ENCODE measurements at places on chromosomes 6 and 20. TPM values are rescaled to one million over a fixed set of nuclear protein-coding genes. Genes with fewer than 3 reads are reported as not detected.

GRCh38 chr6:121435444-121436069 is at the start of gene GJA1:
Gene GJA1 (plus strand): TSS chr6:121435646. CDS start chr6:121446848, 11,202 bp downstream.
- DNase-seq, result peak; percentile 65

GRCh38 chr20:49729780-49730179 is 16.1 kb upstream of the B4GALT5 start:
- DNase-seq, result peak; percentile 17

Gene HSPA1B
- total RNA-seq, result 48.7 TPM

Gene CRISP2
- not detected for total RNA-seq

- no peak for DNase-seq
Observed at GRCh38 chr6:87213364-87213763, 58.0 kb downstream of the ZNF292 start.

Gene DHX35
- 17.9 TPM for total RNA-seq

- no peak for DNase-seq
Observed at GRCh38 chr20:17688965-17689364, 6.9 kb upstream of the RRBP1 start.

GRCh38 chr6:105932440-105932839 is 153.7 kb upstream of the PRDM1 start:
- no peak for DNase-seq

DNA sequence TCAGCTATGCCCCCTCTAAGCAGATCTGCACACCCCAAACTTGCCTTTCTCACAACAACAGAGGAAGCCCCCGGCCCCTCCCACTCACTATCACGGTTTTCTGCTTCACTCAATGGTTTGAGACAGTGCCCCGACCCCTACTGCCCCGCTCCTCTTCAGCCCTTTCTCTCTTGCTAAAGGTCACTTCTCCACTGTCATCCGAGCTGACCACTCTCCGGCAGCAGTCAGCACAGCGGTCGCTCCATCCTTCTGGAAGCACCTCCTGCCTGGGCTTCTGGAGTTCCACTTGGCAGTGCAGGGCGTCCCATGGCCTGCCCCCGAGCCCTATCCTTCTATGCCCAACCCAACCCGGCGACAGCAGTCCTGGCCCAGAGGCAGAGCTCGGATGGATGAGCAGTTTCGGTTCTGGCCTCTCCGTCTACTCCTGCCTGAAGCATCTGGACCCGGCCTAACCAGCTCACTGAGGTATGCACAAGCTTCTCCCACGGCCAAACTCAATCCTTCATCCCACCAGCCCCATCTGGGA is 4.1 kb downstream of the CTSZ start:
- DNase-seq, result no peak

- DNase-seq, result no peak
Observed at GRCh38 chr6:147961481-147962141, 381.0 kb upstream of the SASH1 start.

DNA sequence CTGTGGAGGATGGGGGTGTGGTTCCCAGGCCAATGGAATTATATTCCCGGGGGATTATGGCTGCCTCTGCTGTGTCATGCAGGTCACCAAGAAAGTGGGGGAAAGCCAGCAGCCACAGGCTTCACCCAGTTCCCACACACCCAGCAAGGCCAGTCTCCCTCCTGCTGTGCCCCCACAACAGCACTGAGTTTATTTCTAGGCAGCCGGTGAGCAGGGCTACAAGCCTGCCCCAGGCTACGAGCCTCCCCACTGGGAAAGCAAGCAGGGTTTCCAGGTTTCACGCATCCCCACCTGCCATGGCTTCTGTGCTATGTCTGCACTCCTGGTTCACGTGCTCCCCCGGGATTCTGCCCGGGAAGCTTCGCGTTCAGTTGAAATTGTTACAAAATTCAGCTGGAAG is 72.6 kb downstream of the ERMARD start:
- no peak for DNase-seq

DNA sequence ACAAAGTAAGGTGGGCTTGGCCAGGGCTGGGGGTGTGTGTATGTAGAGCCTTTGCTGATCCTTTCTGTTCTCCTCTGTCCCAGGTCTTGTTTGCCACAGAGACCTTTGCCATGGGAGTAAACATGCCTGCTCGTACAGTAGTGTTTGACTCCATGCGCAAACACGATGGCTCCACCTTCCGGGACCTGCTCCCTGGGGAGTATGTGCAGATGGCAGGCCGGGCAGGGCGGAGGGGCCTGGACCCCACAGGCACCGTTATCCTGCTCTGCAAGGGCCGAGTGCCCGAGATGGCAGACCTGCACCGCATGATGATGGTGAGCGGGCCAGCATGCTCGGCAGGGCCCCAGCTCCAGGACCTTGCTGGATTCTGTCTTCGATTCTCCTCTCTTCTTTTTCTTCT is 6.2 kb downstream of the DXO start:
- DNase-seq, result no peak

DNA sequence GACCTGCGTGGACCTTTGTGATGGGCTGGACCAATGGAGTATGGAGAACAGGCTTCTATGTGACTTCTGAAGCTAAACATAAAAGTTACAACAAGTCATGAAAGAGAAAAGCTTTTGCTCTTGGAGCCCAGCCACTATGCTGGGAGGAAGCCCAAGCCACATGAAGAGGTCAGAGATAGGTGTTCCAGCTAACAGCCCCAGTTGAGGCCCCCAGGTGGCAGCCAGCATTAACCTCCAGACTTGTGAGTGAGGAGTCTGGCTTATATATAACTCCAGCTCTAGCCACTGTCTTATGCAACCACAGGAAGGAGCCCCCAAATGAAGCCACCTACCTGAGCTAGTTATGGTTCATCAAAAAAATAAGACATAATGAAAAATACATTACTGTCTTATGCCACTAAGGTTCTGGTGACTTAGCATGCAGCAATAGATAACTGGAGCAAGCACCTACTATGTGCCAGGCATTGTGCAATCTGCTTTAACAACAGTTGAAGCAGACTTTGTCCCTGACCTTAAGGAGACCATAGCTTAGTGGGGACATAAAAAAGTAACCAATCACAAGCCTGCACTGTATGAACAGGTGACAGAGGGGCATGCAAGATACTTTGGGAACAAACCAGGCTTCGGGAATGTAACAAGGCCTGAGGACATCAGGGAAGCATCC is 599.6 kb downstream of the PTPRT start:
- DNase-seq, result no peak

Gene VARS2
- total RNA-seq, result 10.7 TPM

- DNase-seq, result no peak
Observed at GRCh38 chr20:53809217-53809616, 215.6 kb upstream of the ZNF217 start.

DNA sequence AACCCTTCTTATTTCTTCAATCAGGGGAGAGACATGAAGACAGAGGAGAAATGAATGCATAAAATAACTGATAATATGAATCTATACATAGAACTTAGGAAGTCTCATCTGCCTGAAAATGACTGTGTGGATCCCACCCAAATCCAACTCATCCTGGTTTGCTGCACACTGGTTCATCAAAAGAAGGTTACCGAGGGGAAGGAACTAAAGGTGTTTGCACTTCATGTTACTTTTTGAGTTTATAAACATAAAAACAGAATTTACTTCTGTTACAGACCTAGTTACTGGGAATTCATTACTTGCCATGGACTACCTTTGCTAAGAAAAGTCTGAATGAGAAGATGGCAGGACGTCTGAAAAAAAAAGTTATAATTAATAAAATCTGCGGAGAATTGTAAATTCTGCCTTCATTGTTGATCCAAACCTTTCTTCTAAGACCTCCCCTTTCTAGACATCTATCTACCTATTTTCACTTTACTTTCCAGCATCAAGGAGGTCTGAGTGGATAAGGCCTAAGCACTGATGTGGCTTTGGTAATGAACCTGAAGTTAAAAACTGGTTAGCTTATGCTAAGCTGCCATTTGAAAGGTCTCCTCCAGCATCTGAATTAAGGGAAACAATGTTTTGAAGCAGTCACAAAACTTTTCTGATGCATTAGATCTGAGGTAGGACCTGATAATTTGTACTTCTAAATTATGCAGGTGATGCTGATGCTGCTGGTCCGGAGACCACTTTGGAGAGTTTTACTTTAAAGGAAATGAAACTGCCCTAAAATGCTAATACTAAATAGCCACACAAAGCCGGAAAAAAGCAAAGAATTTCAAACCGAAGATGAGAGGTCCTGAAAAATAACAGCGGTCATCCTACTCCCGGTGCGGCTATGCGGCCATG is 84.0 kb downstream of the HFE start:
- DNase-seq, result no peak

DNA sequence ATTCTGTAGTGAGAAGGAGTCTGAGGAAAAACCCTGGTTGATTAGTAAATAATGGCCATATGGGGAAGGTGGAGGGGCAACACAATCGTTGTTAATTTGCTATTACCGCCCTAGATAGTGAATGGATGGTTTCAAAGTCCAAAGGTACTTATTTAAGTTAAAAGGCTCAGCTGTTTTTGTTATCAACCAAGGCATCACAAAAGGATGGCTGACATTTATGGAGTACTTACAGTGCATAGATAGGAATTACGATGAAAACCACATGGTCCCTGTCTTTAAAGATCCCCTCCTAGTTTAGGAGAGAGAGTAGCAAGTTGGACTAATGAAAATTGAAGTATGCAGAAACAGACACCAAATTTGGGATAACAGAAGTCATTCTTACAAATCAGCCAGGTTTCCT is 319.6 kb downstream of the CDKAL1 start:
- DNase-seq, result no peak

DNA sequence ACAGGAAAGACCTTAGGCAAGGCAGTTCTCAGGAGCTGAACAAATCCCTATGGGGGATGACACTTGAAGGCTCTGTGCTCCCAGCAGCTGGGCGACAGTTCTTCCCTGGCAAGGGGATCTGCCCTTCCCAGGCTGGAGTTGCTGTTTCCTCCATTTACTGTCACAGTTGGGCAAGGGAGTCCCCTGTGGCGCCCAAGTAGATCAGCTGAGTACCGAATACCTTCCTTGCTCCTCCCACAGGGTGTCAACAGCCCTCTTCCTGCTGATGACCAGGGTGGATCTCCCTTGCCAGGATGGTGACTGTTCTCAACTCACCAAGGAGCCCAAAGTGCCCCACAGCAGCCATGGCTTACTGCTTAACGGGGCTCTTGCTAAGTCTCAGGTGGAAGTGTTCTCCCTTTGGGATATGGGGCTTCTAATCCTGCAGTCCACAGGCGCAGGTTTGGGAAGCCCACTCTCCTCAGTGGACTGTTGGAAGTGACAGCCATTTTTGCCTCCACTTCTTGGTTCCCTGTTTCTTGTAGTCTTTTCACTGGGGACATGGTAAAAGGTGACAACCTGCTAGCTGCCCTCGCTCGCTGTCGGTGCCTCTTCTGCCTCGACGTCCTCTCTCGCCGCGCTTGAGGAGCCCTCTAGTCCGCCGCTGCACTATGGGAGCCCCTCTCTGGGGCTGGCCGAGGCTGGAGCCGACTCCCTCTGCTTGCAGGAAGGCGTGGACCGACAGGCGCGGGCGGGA is 5.7 kb upstream of the PSMG4 start:
- DNase-seq, result no peak

- DNase-seq, result no peak
Observed at GRCh38 chr6:7201732-7202541, 94.2 kb downstream of the RREB1 start.

DNA sequence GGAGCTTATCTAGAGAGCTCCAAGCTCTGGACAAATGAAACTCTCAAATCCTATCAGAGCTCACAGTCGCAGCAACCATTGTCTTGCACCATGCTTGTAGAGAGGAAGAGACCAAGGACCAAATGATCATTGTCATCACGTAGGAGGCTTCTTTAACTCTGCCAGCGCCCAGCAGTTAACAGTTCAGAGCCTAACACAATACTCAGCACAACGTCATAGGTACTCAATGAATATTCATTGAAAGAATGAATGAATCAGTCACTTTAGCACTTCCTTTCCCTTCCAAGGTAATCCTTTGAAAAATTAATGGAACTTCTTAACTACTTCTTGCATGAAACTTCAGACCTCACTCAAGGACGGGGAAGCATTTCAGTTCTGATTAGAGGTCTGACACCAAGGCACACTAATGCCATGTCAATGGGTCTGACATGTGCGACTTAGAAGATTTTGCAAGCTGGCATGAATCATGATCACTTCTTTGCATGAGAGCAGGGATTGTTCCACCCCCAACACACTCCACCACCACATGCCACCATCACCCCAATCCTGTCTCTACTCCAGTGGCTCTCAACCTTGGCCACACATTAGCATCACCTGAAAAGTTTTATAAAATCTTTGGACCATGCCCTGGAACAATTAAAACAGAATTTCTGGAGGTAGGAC is 45.1 kb downstream of the KHDC1L start:
- DNase-seq, result no peak

DNA sequence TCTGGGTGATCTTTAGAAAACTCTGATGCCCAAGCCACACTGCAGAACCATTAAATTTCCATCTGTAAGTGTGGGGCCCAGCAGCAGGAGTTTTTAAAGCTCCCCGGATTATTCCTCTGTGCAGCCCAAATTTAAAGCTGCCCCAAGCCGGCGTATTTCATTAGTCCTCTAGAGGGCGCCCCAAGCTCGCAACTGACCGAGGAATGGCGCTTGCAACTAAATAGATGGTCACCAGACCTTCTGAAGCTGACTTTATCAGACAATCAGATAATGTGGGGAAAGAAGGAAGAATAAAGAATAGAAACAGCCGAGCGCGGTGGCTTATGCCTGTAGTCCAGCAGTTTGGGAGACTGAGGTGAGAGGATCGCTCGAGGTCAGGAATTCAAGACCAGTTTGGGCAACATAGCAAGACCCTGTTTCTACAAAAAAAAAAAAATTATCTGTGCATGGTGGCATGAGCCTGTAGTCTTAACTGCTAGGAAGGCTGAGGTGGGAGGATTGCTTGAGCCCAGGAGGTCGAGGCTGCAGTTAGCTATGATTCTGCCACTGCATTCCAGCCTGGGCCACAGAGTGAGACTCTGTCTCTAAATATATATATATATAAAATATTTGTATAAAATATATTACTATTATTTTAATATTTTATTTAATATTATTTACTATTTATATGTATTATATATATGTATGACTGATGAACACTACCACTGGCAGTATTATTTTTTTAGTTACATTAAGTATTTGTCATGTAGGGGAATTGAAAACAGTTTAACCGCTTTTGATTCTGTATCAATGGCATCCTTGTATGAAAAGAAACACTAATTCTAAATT is 56.0 kb downstream of the OTOR start:
- peak; percentile 7 for DNase-seq

- DNase-seq, result no peak
Observed at GRCh38 chr6:123533862-123534648, 102.7 kb downstream of the TRDN start.

DNA sequence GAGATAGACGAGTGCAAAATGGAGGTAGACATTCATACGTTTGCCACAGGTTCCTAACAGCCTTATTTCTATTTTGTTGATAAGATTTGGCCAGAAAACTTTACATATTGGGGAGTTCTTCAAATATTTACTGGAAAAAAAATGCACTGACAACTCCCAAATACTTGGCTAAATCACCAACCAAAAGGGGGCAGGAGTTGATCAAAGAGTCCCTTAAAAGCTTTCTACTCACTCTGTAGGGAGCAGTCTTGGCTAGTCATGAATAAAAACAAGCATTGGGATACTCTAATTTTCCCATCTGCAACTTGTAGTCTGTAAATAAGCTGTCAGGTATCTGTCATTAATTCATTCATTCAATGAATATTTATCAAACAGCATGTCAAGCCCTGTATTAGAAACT is 18.4 kb downstream of the TENT5A start:
- no peak for DNase-seq

Gene RNF144B
- total RNA-seq, result 1.9 TPM

Measured in MG63 (cell line).